CD4-positive, alpha-beta memory T cell (primary cell): ENCODE measurements at places on chromosomes 4 and X.

GRCh38 chr4:152094970-152095700 is 334.3 kb upstream of the GATB start:
- H3K27me3 ChIP-seq: no peaks in the 10 kb centered on the region
- H3K36me3 ChIP-seq: no peaks in the 10 kb centered on the region

DNA sequence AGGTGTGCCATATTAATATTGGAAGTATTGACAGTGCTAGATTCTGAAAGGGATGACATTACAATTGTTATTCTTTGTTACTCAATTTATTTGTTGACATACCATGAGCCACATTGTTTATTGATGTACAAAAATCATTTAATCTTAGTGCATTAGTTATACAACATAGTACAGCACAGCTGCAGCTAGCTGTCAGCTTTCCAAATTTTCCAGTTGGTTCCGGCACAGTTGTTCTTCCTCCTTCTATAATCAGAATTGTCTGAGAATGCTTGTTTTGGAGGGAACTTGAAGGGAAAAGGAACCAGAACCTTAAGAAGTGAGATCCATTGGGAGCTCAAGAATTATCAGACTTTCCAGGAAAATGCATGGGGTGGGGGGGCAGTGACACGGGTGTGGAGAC is 281.4 kb downstream of the ZIC3 start:
- no peaks in the 10 kb centered on the region for H3K27me3 ChIP-seq
- H3K4me1 ChIP-seq: no peaks in the 10 kb centered on the region
- H3K4me3 ChIP-seq: no peak overlapping the region
- no peak overlapping the region for H3K27ac ChIP-seq

DNA sequence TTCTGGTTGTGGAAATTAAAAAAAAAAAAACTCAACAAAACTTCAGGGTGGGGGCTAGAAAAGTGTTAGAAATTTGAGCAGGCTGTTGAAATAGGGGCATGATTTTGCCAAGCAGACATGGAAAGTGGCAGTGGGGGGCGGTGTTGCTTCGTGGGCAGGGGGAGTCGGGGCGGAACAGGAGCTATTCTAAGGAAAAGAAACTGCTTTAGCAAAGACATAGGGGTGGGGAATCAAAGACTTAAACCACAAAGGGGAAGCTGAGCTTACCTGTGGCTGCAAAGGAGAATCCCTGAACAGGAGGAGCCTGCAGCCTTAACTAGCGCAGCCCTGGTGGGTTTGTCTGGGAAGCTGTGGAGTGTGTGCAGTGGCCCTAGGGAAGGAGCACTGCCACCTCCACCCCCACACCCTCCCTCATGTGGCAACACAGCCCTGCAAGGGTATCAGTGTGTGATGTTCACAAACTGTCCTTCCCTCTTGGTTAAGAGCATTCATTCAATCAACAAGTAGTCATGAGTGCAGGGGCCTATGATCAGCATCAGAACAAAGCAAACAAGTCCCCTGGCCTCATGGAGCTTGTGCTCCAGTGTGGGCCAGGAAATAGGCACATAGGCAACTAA is 20.5 kb downstream of the SEL1L3 start:
- H3K4me3 ChIP-seq: no peak overlapping the region
- no peaks in the 10 kb centered on the region for H3K27me3 ChIP-seq
- peaks cover 17% of the 10 kb centered on the region for H3K36me3 ChIP-seq
- peak; percentile 36 for DNase-seq

GRCh38 chr4:76950052-76950955 is 752 bp downstream of the SEPTIN11 start:
- no peaks in the 10 kb centered on the region for H3K36me3 ChIP-seq
- no peaks in the 10 kb centered on the region for H3K27me3 ChIP-seq
- H3K4me3 ChIP-seq: peak overlapping the region; percentile 83

DNA sequence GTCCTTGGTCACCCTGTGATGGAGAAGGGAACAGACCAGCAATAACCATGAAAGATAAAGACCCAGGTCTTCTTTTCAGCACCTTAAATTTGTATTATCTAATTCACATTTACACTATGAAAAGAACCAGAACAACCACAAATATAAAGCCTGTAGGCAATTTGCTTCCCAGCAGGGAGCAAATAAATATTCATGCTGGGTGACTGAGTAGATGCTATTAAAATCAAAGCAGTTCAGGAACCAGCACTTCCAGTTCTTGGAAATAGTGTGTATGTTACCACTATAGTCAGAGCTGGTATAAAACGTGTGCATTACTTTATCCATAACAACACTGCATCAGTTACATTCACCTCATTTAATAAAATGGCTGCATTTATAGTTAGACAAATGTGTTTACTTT is 177.8 kb upstream of the ETNPPL start:
- H3K4me1 ChIP-seq: no peaks in the 10 kb centered on the region
- H3K27me3 ChIP-seq: no peaks in the 10 kb centered on the region
- H3K27ac ChIP-seq: no peak overlapping the region

DNA sequence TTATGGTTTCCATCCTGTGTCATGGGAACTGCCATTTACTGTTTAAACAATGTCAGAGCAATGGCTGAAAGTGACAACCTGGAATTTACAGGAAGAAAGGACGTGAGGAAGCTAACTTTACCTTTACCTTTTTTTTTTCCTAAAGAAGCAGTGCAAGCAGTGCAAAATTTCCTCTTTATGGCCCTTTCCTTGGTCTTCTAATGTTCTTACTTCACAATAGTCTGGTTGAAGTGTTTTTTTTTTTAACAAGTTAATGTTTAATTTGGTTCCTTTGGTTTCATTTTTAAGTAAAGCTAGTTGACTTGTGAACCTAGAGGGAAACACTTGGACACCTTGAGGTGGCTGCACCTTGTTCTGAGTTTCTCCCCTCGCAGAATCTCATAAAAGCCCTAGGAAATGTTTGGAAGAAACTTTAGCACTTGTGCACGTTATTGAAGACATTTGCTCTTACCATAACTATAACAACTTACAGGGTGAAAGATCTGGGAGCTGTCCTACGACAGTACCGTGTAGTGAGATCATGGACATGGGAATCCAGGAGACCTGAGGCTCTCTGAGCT is 1.8 kb downstream of the SGMS2 start:
- no peaks in the 10 kb centered on the region for H3K27me3 ChIP-seq
- no peak for DNase-seq
- H3K4me3 ChIP-seq: no peak overlapping the region
- no peaks in the 10 kb centered on the region for H3K4me1 ChIP-seq
- H3K27ac ChIP-seq: no peak overlapping the region
- H3K36me3 ChIP-seq: no peaks in the 10 kb centered on the region
